Natural killer cell treated with Interleukin-12 subunit alpha and Interleukin-12 subunit beta and Interleukin-15 and Interleukin-18, amount 100 ng/mL, for 72 hours (primary cell): ENCODE measurements at places on chromosomes 11 and 22.

GRCh38 chr11:19963697-19964387 lies 196.4 kb downstream of the DBX1 start:
- DNase-seq, result no peak

GRCh38 chr11:10895285-10895684 lies 37.4 kb upstream of the ZBED5 start:
- DNase-seq, result no peak

DNA sequence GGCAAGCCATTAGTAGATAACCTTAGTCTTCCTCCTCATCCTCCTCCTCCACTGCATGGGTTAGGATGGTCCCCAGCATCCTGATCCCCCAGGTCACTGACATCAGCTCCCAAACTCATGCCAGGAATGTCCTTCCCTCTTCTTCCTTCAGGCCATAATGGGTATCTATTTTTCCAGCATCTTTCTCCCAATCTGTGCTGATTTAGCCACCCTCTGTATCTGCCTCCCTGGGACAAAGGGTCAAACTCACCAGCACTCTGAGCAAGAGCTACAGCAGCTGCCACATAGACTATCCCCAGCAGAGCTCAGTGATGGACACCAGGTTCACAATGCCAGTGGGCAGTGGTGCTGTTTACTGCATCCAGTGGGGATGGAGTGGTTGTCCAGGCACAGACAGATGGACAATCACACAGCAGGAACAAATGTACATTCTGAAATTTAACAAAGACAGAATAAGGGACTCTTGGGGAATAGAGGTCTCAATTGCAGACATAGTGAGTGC lies 115.2 kb upstream of the TOP3B start:
- no peak for DNase-seq

DNA sequence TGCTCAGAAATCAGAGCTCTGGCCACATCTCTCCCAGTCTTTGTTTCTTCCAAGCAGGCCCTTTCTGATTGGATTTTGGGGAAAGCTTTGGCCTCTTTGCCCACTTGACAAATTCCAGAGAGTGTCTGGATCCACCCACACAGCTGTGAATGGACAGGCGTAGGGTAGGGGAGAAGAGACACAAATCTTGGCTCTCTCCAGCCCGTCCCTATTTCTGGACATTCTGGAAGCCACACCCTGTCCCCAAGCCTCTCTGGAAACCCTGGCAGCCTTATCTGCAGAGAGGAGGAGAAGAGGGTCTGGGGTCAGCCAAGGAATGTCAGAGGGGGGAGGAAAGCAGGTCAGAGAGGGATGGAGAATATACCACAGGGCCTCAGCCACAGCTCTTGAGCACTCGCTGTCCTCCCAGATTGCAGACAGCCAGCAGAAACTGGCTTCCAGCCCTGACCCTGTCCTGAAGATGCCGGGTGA lies 59.5 kb upstream of the WNT11 start:
- DNase-seq, result no peak

GRCh38 chr22:36017651-36018091 lies 11.0 kb downstream of the RBFOX2 start:
- DNase-seq, result no peak

- no peak for DNase-seq
Observed at GRCh38 chr22:24588757-24589481, 4.0 kb downstream of the LRRC75B start.

DNA sequence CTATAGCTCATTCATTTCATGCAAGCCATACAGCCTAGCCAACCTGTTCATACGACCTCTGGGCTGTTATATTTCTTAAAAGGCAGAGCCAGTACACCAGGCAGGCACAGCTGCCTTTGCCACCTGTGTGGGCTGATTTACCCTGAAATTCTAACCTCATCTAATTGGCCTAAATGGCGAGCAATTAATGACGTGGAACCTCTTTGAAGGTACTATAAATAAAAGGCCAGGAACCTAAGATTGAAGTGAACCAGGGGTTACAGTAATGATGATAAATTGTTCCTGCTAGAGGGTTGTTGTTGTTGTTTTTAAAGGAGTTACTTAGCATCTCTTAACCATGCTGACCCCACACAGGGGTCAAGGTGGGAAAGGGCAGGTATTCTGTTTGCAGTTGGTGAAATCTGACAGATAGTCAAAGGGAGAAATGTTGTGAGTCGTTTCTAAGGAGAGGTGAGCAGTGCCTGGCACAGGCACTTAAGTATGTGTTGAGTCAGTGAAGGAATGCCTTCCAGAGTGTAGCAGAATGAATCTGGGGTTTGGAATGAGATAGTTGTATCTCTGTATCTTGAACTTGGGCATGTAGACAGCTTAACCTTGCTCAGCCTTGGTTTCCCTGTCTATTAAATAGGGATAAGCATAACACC lies 213.5 kb upstream of the NAV2 start:
- no peak for DNase-seq

- no peak for DNase-seq
Observed at GRCh38 chr22:31173386-31174145, 13.6 kb downstream of the RNF185 start.

DNA sequence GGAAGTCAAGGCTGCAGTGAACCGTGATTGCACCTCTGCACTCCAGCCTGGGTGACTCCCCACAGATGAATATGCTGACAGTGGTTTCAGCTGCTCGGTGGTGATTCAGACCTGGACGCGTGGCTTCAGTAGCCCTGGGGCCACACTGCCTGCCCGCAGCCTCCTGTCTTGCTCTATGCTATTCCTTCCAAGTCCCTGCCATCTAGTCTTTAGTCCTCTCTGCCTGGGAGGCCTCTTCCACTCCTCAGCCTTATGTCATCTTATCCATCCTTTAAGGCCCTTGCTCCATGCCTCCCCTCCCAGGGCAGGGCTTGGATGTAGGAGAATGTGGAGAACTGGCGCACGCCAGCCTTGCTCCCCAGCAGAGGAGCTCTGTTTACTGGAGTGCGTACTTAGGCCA lies 23.0 kb downstream of the YDJC start:
- no peak for DNase-seq

GRCh38 chr11:112150517-112150916 lies 13.4 kb downstream of the IL18 start:
- no peak for DNase-seq

GRCh38 chr11:38005597-38005996 lies 1407.6 kb upstream of the RAG2 start:
- DNase-seq, result no peak

- no peak for DNase-seq
Observed at GRCh38 chr11:119845756-119846155, 116.8 kb upstream of the NECTIN1 start.

DNA sequence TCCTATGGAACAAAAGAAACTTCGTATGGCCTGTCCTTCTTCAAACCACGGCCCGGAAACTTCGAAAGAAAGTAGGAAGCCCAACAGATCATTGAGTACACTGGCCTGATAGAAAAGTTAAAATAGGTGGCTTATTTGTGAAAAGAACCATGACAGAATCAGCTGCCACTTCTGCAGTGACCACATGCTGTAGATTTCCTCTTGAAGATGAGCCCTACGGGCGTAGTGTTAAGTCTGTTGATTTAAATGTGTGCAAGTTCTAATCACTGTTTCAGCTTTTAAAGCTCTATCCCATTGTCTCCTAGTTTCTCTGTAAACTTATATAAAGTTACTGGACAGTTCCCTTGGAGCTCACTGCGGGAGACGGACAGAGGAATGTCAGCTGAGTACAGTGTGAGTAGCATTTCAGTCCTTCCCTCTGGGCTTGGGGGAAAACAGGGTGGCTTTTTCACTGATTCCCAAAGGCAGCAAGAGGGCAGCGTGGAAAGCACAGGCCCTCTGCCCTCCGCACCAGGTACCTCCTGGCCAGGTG lies 17.8 kb downstream of the SAMM50 start:
- DNase-seq, result no peak

- no peak for DNase-seq
Observed at GRCh38 chr22:39959640-39960447, at the start of gene TMA7B. TMA7B (plus strand) TSS chr22:39960397; CDS start chr22:39964375, 3,978 bp downstream.

- no peak for DNase-seq
Observed at GRCh38 chr22:49664371-49664881, 163.2 kb downstream of the BRD1 start.

GRCh38 chr22:46547179-46547882 lies 9.9 kb upstream of the CELSR1 start:
- DNase-seq, result no peak

GRCh38 chr11:61049859-61050258 lies 52.4 kb upstream of the CD5 start:
- no peak for DNase-seq
